Right forelimb (tissue), 1 donor: ENCODE measurements at places on chromosomes 2 and 18.

- no peak for DNase-seq
These were observed 184.7 kb downstream of the SPP2 start for GRCh38 chr2:234235191-234235590.

GRCh38 chr2:28327581-28327955 is 65.1 kb upstream of the FOSL2 start:
- DNase-seq = no peak

GRCh38 chr2:47021301-47022009 is 105.8 kb upstream of the MCFD2 start:
- DNase-seq = no peak

GRCh38 chr2:78707776-78708386 is 317.6 kb upstream of the REG3G start:
- DNase-seq = no peak

- no peak for DNase-seq
These were observed 682.6 kb upstream of the SALL3 start for GRCh38 chr18:78297048-78297447.

GRCh38 chr2:100130595-100131391 is 11.6 kb downstream of the AFF3 start:
- DNase-seq = no peak

- DNase-seq = no peak
These were observed 152.2 kb downstream of the INHBB start for GRCh38 chr2:120498121-120498520.

- DNase-seq = no peak
These were observed 120.8 kb upstream of the CAB39 start for GRCh38 chr2:230591850-230592249.

GRCh38 chr2:171523088-171524017 is 1.1 kb downstream of the CYBRD1 start:
- DNase-seq = peak; percentile 85

GRCh38 chr2:193011870-193012269 is 817.1 kb upstream of the TMEFF2 start:
- DNase-seq = no peak

DNA sequence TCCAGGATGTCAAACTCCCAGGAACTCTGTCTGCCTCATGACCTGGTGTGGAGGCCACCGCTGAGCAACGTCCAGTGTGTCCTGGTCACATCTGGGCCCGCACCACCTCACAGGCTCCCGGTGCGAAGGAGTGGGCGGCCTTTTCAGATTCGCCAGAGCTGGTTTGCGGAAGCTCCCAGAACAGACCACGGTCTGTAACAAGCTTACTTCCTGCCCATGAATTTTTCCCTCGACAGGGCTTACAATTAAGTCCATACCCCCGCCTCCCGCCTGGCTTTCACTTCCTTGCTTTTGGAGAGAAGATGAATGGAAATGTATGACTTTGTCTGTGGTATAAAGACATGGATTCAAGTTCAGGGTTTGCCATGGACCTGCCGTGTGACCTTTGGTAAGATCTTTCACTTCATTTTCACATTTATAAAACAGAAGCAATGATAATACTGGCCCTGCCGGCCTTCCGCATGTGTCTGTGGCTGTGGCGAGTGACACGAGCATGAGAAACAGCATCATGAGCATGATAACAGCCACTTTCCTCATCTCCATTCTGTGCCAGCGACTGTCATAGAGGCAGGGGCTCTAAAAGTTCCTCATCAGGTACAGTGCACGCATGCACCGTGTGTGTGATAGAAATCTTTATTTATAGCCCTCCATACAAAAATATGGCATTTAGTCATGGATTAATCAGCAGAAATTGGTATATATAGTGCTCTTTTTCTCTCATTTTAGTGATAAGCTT is 31.0 kb upstream of the KCNF1 start:
- DNase-seq = no peak

GRCh38 chr2:88187038-88187676 is 17.0 kb downstream of the THNSL2 start:
- DNase-seq = peak; percentile 76

DNA sequence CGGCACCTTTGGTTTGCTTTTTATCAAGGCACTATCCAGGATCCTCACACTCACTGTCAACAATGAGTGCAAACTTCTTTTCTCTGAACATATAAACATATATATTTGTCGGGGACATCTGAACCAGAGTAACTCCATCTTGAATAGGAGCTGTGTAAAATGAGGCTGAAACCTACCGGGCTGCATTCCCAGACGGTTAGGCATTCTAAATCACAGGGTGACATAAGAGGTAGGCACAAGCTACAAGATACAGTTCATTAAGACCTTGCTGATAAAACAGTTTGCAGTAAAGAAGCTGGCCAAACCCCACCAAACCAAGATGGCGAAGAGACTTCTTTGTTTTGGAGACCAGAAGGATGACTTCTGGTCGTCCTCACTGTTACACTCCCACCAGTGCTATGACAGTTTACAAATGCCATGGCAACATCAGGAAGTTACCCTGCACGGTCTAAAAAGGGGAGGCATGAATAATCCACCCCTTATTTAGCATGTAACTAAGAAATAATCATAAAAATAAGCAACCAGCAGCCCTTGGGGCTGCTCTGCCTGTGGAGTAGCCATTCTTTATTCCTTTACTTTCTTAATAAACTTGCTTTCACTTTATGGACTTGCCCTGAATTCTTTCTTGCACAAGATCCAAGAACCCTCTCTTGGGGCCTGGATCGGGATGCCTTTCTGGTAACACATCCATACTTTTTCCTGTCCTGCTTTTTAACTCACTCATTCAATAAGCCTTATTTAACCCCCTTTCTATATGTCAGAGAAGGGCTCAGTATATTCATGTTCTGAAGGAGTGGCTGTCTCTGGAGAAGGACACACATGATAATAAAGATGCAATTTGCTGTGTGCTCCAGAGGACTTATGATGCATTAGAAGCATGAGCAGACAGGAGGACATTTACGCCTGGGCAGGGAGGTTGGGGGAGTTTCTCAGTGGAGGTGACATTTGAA is 65.4 kb downstream of the TACR1 start:
- DNase-seq = no peak

DNA sequence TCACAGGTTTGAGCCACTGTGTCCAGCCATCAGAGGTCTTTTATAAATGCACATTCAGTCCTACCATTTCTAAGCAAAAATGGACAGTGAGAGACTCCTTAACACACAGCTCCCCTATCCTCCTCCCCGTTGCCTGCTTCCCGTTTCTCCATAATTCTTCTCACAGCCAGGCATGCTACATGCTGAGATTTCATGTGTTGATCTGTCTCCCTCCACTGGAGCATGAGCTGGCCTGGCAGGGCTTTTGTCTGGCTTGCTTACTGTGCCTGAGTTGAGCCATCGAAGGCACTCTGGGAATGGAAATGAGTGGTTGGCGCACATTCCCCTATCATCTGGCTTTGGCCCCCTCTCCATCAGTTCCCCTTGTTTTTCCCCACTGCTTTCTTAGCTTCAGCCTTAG is 413.5 kb downstream of the PTPRM start:
- no peak for DNase-seq

DNA sequence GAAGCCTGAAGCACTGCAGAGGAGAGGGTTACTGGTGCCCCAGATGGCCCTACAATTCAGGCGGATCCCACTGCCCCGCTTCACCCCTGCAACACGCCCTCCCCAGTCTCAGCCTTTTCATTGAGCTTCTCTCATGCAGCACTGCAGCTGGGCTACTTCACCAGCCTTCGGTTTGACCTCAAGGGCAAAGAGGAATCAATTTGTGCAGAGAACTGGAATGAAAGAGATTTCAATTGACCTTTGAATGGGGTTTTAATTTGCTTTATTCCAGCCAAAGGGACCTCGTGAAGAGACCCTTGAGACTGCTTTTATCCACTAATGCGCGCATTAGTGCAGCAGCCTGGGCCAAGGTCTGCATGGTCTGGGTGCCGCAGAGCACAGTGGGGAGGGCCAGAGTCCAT is 8.8 kb upstream of the POMC start:
- DNase-seq = no peak

- no peak for DNase-seq
These were observed 84.4 kb upstream of the DYNAP start for GRCh38 chr18:54506516-54507261.

DNA sequence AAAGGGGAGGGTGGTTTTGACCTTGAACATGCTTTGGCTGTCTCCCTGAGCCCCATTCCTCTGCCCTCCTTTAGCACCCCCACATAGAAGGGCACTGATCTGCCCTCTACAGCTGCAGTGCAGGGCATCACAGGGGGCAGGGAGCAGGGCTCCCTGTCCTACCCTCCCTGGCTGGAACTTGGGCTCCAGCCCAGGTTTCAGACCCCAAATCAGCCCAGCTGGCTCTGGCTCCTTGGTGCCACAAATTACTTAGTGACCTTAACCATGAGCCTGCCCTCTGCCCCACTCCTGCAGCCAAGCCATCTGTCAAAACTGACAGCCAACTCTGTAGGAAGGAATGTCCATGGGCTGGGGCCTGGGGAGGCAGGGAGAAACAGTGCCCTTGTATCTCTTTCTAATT is 105.6 kb downstream of the MAPK4 start:
- DNase-seq = no peak

- DNase-seq = no peak
These were observed 275.9 kb downstream of the CDH20 start for GRCh38 chr18:61609131-61609530.

DNA sequence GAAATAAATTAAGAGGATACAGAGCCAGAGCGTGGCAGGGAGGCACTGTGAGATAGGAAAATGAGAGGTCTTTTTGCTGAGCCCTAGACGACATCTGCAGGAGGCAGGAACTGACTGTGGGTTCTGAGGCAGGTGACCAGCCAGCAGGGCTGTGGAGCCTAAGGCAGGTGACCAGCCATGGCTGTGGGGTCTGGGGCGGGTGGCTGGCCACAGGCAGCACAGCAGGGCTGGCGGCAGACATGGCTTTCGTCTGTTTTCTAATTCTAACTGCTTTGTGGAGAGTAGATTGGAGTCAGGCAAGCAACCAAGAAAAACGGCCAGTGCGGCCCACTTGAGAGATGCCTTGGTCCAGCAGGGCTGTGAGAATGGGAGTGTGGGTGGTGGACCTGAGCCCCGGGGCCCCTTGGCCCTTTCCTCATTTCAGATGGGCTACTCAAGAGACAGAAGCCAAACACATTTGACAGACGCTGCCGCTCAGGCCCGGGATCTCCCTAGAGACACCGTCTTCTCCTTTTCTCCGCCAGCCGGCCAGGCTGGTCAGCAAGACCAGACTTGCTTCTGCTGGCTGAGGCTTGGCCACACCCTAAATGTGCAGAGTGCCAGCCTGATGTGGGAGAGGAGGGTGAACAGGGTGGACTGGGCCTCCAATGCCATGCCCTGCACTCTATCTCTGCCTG is 19.7 kb upstream of the GNAL start:
- DNase-seq = no peak

DNA sequence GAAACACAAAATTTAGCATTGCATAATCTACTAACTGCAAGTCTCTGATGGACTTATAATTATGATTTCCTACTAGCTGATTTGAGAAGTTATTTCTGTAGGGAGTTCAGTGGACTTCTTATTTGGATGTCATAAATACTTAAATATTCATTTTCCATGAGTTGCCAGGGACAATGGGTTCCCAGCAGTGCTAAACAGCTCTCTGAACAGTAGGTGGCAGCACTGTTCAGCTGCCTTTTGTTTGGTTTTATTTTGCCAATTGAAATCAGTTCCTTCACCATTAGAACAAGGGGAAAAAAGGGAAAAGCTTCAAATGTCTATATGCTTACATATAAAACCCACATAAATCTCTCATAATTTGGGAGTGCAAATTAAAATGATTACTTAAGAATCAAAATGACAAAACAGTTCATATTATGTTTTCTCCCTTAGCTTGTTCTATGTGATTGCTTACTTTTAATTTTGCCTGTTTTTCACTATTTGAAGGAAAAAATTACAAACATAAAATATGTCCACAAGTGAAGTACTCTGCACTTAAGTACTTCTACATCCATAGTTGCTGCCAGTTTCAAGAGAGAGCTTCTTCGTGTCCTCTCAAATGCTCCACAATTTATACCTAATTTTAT is 898.9 kb downstream of the CPS1 start:
- DNase-seq = no peak

GRCh38 chr18:38458698-38459097 is 893.1 kb upstream of the CELF4 start:
- no peak for DNase-seq

- no peak for DNase-seq
These were observed 219.8 kb downstream of the CDCA7 start for GRCh38 chr2:173574324-173575112.

DNA sequence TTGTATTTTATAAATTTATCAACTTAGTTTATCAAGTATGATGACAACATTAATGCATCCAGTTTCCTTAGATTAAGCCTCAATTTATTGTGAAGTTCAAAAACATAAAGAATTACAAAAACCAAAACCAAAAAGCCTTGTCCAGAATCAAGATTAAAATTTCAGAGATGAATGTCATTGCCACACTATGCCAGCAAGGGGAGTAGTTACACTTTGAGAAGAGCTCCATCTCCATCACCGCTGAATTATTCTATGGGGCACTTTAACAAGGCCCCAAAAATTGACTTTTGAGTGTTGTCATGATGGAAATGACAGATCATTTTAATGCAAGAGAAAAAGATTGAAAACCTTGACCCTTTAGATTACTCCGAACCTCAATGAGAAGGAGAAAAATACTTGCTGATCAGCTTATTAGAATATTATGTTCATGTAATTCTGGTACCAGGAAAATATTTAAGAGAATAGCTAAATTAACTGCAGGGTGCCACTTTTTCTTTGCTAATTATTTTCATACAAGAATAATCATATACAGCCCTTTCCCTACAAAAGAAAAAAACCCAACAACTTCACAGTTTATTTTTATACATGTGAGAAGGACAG is 152.5 kb upstream of the AQP4 start:
- no peak for DNase-seq

DNA sequence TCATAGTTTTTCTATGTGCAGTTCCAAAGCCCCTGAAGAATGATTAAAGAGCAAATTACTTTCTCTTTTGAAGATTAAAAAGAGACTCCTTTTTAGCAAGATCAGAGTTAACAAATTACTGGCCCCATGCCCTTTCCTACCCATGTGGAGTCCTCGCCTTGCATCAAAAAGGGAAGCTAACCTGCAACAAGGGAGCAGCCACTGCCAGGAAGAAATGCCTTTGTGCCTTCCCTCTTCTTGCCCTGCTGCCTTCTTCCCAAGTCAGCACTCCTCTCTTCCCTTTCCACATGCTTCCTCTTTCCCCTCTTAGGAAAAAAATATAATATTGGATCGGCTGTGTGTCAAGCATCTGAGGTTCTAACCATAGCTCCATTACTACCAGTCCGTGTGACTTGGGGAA is 37.1 kb upstream of the CYP1B1 start:
- no peak for DNase-seq

DNA sequence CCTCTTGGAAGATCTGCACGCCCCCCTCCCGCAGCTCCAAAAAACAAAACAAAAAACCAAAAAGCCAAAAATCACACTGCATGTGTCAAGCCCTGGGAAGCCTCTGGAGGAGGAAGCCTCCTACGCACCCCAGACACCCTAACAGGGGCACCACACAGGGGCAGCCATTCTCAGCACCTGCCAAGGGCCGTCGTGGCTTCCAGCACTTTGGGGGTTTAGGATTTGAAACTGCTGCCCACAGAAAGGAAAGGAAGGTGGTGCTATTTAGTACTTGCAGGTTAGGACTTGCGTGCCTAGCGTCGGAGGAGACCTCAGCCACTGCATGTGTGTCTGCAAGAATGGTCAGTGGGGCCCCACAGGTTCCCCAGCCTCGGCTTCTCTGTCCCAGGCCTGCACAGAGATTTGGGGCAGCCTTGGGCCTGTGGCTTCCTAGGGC is 419 bp upstream of the GPR55 start:
- no peak for DNase-seq
